Cortex of kidney (tissue), 1 donor: ENCODE measurements at places on chromosomes 12 and 14.

GRCh38 chr12:120096671-120097202 is 19.8 kb downstream of the RAB35 start:
- DNase-seq: no peak

DNA sequence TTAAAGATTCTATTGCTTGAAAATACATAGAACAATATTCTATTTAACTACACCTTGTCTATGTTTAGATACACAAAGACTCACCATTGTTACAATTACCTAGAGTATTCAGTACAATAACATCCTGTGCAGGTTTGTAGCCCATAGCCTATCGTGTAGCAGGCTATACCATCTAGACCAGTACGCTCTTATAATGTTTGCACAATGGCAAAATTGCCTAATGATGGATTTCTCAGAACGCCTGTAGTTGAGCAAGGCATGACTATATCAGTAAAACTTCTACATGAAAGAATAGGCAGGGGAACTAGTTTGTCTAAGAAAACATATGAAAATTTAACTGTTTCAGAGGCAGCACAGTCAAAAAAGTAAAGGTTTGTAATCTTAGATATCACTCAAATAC is 375.9 kb downstream of the DAD1 start:
- no peak for DNase-seq

GRCh38 chr12:46386877-46387629 is 14.5 kb upstream of the SLC38A2 start:
- DNase-seq: no peak

GRCh38 chr14:74459289-74459946 is 33.4 kb upstream of the SYNDIG1L start:
- no peak for DNase-seq

DNA sequence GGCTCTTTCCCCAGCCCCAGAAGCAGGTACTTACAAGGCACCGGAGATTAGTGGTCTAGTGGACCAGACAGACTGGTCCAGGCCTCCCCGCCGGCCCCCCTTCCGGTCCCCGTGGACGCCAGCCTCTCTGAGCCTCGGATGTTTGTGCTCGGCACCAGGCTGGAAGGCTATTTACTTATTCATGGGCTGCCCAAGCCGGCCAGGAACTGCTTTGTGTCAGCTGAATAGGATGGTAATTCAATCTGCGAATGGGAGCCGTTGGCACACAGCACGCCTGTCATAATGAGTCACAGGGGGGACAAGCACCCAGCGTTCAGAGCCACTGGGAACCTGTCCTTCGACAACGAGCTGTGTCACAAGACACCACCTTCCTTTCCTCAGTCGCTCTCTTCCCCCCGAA is 82.3 kb downstream of the RIMBP2 start:
- no peak for DNase-seq

GRCh38 chr14:51401756-51402155 is 161.7 kb downstream of the TMX1 start:
- DNase-seq: no peak

GRCh38 chr12:6489449-6489848 is 3.6 kb downstream of the MRPL51 start:
- DNase-seq: no peak

GRCh38 chr12:130568041-130568440 is 148.1 kb downstream of the RIMBP2 start:
- DNase-seq: no peak

DNA sequence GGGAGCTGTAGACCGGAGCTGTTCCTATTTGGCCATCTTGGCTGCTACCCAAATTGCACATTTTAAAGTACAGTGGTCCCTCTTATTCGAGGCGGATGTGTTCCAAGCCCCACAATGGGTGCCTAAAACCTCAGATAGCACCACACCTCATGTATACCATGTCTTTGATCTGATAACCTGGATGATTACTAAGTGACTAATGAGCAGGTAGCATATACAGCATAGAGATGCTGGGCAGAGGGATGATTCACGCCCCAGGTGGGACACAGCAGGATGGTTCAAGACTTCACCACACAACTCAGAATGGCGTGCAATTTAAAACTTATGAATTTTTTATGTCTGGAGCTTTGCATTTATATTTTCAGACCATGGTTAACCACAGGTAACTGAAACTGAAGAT is 255.0 kb downstream of the AKAP6 start:
- no peak for DNase-seq

DNA sequence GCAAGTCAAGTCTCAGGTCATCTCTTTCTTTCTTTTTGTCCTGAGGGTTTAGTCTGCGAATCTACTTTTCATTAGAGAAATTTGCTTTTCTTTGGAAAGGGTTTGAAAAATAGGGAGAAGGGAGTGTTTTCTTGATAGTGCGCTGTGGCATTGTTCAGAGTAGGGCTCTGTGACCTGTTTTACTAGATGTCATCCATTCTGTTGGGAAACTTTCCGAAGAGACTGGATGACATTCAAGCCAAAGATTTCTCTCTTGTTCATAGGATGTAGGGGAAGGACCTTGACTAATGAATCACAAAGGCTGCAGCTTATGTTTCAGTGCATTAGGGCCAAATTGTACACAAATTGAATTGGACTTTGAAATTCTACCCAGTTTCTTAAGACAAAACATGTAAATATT is 14.7 kb downstream of the DLST start:
- DNase-seq: no peak

DNA sequence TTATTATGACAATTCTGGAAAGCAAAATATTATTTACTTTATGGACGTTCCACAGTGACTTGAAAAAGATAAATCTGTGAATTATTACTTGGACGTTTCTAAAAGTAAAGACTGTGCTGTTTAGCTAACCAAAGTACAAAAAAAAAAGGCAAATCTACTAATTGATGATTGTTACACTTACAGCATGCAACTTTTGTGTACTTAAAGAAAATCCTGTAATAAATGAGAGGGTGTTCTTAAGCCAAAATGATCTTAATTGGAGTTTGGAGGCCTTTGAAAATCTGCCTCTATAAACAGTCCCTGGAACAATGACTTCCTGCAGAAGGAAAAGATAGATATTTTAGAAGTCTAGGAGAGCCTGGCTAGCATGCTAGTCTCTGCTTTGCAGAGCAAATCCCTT is 434.0 kb upstream of the SYT1 start:
- DNase-seq: no peak

GRCh38 chr12:80118565-80119324 is 19.4 kb downstream of the OTOGL start:
- no peak for DNase-seq

GRCh38 chr12:51025338-51025835 is 797 bp downstream of the SLC11A2 start:
- no peak for DNase-seq

- DNase-seq: no peak
These were observed 2.3 kb downstream of the SPATS2 start for GRCh38 chr12:49369411-49370145.

DNA sequence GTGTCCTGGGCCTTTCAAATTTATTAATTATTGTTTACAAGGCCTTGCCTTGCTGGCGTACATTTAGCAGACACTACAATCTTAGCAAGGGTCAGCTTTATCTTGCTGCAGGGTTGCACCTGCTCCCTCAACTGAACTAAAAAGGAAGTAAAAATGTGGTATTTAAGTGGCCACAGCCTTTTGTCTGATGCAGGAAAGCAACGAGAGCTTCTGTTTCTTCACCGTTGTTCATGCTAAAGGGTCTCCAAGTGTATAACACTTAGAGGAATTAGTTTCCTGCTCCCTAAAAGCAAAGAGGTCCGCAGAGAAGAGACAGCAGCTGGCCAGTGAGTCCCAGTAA is 62.8 kb upstream of the EGLN3 start:
- no peak for DNase-seq

- no peak for DNase-seq
These were observed 117.2 kb downstream of the GRIN2B start for GRCh38 chr12:13864081-13864673.

DNA sequence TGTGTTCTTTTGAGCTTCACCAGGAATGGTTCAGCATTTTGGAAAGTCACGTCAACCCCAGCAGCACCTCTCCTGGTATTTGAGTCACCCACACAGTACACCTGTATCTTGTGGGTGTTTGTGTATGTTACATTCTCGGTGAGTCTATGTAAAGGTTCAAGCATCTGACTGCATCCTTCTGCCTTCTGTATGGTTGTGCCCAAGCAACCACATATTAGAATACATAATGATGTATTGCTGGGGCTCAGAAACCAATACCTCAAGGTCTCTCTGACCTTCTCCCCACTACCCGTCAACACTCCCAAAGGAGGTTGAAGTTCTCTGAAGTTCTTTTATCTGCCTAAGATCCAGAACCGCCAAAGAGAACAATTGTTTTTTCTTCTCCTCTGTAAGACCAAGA is 9.2 kb upstream of the TMEM229B start:
- DNase-seq: no peak

GRCh38 chr12:6917491-6918231 is 3.3 kb downstream of the ENO2 start:
- DNase-seq: no peak

DNA sequence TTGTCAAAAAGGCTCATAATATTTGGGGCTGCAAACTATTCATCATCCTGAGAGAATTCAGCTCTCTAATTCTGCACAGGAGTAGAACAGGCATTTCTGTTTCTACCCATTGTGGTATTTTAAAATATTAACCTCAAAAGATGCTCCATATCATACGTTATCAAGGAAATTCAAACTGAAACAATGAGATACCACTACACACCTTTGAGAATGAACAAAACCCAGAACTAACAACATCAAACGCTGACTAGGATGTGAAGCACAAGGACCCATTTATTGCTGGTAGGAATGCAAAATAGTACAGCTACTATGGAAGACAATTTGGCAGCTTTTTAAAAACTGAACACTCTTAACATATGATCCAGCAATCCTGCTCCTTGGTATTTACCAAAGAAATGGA is 171.8 kb downstream of the DUSP6 start:
- DNase-seq: no peak

DNA sequence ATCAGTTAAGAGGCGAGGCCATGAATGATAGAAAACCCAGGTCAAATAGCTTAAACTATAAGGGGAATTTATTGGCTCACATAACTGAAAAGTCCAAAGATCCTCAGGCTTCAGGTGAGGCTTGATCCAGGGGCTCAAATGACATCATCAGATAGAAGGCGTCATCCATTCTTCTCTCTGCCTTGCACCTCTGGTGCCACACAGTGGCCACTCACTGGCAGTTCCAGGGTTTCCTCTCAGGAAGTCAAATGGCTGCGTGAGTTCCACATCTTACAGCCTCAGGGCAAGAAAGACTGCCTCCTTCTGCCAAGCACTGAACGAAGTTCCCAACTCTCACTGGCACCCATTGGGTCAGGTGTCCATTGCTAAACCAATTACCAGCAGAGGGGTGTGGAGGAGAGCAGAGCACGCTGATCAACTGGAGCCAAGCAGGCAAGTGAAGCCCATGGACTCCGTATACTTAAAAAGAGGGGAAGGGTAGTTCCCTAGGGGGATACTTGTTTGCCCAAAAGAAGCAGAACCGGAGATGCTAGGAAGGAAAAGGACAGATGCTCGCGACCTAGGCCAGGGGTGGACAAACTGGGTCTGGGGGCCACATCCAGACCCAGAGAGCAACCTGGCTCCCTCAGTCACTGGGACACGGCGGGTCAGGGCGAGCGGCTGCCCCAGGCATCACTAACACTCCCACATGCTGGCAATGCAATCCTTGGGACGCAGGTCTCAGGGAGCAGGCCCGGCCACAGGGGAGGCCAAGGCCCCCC is 69.3 kb downstream of the SERPINA3 start:
- no peak for DNase-seq

DNA sequence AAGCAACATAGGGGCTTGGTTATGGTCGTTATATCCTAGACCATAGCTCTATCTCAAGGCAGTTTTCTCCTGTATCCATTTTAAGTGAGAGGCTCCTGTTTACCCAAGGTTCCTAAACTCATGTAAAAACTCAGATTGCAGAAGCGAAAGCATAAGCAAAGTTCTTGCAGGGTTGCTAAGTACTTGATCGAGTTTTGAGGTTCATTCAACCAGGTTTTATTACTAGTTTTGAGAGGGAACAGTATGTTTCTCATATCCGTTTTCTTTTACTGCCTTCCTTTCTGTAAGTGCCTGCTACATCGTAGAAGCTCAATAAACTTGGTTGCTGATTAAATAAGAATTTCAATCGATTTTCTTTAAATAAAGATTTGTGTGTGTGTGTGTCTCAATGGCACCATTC is 5.1 kb downstream of the AKAP3 start:
- DNase-seq: no peak

- no peak for DNase-seq
These were observed 16.0 kb downstream of the ULK1 start for GRCh38 chr12:131910302-131911027.

GRCh38 chr14:21101802-21102413 is 1.0 kb downstream of the TMEM253 start:
- DNase-seq: no peak

GRCh38 chr14:95253039-95253630 is 66.6 kb downstream of the CLMN start:
- no peak for DNase-seq

GRCh38 chr12:71731439-71732356 is 23.0 kb upstream of the RAB21 start:
- DNase-seq: no peak

- no peak for DNase-seq
These were observed 53.5 kb upstream of the WSCD2 start for GRCh38 chr12:108075561-108075960.

DNA sequence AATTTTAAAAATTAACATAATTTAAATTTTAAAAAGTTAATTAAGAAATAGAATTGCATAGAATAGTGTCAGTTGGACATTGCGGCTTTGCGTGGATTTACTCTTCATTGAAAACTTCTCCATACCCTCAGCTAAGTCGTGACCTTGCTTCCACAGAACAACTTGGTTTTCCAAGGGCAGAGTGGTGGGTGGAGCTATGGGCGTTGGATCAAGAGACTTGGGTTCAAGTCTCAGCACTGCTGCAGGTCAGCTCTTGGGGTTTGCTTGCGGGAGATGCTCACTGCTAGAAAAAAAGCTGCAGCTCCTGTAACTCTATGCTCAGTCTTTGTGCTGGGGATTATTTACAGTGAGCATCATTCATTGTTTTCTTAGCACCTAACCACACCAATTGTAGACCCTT is 133.7 kb downstream of the PRIMA1 start:
- no peak for DNase-seq

DNA sequence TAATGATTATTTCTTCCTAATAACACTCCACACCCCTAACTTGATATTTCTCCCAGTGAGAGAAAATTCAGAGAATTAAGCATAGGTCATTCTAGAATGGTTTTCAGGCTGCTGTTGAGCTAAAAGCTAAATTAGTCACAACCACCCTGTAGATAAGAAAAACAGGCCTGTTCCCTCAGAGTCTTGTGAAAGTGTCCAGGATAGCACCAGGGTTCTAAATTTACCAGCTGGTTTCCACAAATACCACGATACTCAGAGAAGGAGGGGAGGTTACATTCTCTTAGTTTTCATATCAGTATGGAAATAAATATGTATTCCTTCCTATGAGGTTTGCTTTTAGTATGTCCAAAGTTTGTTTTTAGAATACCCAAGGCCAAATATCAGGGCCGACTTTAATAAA is 66.0 kb upstream of the YARS2 start:
- DNase-seq: no peak

- no peak for DNase-seq
These were observed 227.7 kb upstream of the NPAS3 start for GRCh38 chr14:32710731-32711680.
